ENCODE measurements at places on chromosomes 13 and 19.

DNA sequence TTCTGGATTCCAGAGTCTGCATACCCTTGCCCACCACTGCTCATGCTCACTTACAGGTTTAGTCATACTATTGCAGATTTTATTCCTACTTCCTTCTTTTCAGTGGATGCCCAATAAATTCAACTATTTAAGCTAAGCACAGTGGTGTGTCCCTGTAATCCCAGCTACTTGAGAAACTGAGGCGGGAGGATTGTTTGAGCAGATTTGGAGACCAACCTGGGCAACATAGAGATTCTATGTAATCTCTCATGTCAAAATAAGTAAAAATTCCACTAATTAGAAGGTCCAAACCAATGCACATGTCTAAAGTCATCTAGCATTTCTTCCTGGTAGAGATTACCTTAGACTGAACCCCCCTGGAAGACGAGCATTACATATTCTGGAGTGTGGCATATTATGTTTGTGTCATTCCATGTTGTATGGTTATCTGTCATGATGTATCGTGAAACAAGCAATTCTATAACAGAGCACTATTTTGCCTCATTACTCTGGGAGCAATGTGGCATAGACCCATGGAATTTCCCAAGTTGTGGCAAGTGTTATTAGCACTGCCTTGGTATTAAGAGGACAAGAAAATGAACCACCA lies 8.3 kb downstream of the HMGB1 start:
- no peak for DNase-seq

DNA sequence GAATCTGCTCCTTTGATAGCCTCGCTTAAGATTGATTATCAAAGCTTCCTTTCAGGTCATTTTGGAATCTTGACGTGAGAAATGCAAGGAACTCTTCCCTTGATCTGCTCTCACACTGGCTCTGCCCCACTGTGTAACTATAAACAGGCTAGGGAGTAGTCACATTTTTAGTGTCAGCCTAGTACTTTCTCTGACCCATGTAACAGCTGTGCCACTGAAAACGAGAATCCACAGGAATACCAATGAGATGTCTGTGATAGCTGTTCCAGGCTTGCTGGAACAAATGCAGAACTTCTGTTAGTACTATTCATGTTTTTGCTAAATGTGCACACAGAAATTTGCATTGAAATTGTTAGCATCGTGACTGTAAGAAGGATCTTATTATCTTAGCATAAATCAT lies 221.3 kb downstream of the MYO16 start:
- DNase-seq: no peak

DNA sequence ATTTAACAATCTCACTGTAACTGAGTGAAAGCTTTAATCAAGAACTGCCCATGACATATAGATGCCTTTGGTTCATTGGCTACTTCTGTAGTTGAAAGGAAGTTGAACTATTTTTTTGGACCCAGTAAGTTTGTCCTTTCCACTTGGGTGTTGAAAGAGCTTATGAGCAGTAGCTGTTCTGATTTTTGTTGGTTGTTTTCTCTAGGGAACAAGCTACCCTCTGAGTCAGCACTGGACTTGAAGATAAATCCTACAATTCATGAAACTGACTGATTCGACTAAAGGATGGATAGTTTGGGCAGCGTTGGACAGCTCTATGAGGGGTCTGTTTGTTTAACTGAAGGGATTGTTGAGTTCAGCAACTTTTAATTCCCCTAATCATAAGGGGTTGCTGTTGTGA lies 101.0 kb downstream of the PAN3 start:
- no peak for DNase-seq

- DNase-seq: no peak
Measured at GRCh38 chr13:95707035-95707434, 30.1 kb downstream of the DNAJC3 start.

Measured in large intestine (tissue), 12 donors.